Left ventricle myocardium superior (tissue), 1 donor: ENCODE measurements at places on chromosomes 6 and 20. TPM values are rescaled to one million over a fixed set of nuclear protein-coding genes. Genes with fewer than 3 reads are reported as not detected.

Gene DDO
- total RNA-seq: 31.5 TPM

Gene PPP1R16B
- total RNA-seq: 9.4 TPM

Gene TINAG
- total RNA-seq: 0.15 TPM

Gene UBE2C
- 1.0 TPM for total RNA-seq

Gene GDAP1L1
- 0.42 TPM for total RNA-seq

DNA sequence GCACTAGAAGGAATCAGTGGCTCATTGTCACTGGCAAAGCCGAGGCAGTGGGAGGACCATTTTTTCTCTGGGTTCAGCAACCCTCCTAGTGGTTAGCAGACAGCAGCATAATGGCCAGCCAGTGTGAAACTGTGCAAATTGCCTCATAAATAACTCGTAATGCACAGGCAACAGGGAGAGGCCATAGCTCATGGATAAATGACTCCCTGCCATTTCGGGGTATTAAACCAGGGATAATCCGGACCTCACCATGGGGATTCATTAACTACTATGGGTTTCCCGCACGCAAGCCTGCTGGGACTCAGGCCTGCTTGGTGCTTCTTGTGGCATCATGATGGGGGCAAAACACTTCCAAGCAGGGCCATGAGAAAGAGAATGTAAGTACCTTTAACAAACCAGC is 158.2 kb upstream of the CHD6 start:
- no peak for DNase-seq

DNA sequence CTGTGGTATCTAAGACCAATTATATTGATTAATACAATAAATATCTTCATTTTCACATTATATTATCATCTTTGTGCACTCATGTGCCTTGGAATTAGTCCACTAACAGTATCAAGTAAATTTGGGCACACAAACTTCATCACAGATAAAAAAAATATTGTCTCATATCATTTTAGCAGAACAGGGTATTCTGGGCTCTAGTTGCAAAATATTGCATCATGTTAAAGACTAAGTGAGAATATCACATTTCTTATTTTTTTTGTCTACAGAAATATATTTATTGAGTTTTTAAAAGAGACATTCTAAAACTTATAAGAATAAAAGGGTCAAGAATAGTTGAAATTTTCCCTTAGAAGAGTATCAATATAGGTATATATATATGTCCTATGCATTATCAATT is 754.1 kb upstream of the MAN1A1 start:
- no peak for DNase-seq

DNA sequence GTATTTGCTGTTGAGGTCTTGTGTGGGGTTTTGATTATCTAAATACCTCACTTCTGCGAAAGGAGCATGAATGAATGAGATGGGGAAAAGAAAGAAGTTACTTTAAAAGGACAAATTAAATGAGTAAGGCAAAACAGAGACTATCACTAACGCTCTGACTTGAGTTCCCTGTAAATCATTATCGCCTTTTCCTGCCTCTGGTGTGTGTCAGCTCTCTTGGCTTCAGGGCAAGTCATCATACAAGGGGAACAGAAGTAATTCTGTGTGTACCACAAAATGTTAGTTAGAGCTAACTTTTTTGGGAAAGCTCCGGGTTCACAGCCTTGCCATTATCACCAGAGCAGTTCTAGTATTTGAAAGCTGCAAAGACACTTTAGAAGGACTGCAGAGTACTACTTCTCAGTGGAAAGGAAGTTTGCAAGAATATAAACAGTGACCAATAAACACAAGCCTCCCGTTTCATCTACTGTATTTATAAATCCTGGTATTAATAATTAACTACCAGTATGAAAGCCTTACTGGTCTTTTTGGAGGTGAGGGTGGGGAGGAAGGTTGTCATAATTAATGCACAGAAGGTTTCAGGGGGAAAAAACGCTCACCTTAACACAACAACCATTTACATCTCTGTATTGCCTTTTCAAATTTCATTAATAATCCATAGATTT is 1.2 kb downstream of the DZANK1 start:
- no peak for DNase-seq

- DNase-seq: no peak
Observed at GRCh38 chr6:151247490-151247889, 7.7 kb downstream of the AKAP12 start.

DNA sequence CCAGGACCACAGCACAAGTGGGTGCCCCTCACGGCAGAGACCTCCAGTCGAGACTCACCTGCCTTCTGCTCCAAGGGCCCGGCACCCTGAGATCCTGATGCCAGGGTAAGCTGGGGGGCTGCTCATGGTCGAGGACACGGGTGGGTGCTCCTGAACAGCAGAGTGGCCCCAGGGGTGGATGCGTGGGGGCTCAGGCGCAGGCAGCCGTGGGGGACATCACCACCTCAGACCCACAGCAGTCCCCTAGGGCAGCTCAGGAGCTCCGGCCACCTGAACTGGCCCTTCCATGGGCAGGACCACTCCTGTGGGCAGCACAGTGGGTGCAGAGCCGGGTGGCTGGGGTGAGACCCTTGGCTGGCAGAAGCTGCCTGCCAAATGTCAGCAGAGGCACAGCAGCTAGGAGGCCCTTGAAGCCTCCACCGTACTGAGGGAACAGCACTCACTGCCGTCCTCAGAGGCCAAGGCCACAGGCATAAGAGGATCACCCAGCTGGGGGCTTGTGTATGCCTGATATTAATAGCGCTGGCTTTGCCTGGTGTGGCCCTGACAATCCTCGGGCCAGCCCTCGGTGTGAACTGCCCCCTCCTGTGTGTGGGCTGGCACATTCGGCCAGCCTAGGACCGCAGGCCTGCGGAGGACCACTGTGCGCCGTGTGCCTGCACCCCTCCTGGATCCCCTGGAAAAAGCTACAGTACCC is 5.4 kb downstream of the UCKL1 start:
- DNase-seq: peak; percentile 78

DNA sequence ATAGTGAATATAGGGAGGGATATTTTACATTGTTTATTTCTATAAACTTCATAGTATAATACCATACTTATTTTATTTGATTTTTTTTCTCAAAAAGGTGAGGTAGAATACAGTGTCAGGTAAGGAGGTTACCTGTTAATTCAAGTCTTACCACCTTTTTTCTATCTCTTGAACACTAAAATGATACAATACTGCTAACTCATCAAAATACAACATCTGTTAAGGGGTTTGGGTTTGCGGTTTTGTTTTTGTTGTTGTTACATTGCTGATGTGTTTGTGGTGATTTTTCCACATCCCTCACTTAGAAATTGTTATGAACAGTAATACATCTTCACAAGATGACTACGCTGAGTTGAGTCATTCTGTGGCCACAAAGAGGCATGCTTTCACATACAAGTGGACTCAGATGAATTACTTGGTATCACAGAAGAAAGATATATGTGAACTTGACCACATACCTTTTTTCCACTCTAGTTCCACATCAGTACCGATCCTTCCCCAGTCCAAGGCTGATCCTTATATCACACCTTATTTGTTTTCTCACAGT is 139.4 kb upstream of the ID4 start:
- DNase-seq: no peak

DNA sequence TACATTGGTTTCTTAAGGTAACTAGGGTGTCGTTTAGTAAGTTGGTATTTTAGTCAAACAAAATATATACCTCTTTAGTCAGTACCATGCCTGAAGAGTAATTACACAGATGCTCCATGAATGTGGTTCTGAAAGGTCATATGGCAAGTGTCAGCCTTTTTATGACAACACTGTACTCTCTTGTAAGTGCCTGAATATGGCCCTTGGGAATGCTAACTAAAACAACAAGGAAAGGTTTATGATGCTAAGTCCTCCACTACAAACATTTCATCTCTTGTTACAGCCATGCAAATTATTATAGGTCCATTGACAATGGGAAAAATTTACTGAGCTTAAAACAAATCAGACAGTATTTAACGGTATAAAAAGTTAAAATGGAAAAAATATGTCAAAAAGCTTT is 39.0 kb upstream of the SUPT3H start:
- DNase-seq: no peak

DNA sequence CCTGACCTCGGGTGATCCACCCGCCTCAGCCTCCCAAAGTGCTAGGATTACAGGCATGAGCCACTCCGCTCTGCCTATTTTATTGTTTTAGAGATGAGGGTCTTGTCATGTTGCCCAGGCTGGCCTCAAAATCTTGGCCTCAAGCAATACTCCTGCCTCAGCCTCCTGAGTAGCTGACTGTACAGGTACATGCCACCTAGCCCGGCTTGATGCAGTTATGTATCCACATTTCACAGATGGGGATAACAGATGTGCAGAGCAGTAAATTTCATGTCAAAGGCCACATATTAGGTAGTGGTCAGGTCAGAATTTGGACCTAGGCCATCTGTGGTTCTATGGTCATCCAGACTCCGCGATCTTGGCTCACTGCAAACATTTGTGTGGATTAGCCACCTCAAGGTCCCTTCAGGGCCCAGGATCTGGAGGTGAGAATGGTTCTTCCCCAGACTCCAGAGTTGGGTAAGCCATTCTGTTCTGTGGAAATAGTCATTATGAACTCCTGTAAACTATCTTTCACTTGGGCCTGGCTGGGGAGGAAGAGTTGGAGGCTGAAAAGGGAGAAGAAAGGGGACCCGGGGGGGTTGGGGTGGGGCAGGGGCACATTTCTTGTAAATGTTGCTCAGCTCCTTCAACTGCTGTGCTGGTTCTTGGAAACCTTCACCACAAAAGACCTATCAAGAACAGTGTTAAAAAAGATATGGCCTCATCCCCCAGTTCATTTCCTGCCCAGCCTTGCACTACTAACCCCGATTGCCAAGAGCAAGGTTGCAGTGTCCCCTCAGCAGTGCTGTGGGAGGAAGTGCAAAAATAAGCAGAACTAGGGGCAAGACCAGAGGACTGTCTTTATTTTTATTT is 13.0 kb downstream of the PIM1 start:
- no peak for DNase-seq

DNA sequence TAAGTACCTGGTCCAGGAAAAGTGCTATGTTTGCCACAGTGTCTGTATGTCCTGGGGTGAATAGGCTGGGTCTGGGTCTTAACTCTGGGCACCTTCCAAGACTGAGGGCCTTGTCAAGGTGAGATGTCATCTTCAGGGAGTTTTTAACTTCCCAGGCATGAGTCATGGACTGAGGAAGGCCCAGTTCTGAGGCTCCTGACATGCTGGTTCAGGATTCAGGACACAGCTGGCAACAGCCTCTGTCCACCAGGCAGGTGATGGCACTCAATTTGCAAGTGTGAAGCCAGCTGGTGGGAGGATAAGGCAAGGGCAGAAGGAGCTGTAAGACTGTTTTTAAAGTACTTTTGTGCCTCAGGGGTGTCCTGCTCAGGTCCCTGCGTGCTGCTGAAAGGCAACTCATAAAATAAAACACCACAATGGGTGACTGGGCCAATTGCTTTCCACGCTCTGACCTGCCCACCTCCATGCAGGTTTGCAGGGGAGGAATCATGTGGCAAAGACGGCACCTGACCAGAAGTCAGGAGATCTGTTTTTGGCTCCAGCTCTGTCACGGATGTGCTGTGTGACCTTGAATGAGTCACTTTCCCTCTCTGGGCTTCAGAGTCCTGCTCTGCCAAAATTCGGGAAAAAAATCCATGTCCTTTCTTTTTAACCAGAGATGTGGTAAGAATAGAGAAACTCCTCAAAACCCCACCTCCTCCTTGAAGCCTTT is 4.9 kb upstream of the PACSIN1 start:
- DNase-seq: no peak

- no peak for DNase-seq
Observed at GRCh38 chr20:31831211-31831610, 12.1 kb downstream of the MYLK2 start.
